Activated naive CD4-positive, alpha-beta T cell treated with Interleukin-2 at 50 U/mL for 16 hours (primary cell): ENCODE measurements at places on chromosomes 5 and 9.

DNA sequence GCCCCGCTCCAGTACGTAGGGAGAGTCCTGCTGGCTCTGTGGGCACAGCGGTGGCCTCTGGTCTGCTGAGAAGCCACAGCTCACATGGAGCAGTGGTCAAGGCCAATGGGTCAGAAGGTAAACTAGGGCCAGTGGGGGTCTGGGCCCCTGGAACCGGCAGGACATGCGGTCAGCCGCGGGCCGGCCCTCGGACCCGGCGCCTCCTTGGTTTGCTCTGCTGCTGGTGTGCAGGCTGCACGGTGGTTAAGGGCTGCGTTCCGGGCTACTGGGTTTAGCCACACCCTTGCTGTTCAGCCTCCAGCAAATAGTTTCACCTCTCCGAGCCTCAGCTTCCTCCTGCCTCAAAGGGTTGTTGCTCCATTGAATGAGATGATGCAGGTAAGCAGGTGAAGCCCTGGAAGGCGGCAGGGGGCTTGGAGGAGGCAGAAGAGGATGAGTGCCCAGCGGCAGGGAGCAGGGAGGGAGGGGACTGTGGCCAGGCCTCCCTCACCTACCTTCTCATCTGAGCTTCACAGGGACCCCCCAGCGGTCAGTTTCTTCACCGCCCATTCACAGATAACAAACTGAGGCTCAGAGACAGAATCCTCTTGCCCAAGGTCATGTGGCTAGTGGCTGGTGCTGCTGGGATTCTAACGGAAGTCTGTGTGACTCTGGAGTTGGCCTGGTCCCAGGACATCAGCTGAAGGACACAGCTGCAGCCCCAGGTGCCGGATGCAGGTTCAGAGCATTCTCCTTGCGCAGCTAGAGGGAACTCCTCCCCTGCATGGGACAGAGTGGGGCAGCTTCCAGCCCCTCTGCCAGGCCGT lies 3.7 kb upstream of the COL5A1 start:
- no peak for DNase-seq

DNA sequence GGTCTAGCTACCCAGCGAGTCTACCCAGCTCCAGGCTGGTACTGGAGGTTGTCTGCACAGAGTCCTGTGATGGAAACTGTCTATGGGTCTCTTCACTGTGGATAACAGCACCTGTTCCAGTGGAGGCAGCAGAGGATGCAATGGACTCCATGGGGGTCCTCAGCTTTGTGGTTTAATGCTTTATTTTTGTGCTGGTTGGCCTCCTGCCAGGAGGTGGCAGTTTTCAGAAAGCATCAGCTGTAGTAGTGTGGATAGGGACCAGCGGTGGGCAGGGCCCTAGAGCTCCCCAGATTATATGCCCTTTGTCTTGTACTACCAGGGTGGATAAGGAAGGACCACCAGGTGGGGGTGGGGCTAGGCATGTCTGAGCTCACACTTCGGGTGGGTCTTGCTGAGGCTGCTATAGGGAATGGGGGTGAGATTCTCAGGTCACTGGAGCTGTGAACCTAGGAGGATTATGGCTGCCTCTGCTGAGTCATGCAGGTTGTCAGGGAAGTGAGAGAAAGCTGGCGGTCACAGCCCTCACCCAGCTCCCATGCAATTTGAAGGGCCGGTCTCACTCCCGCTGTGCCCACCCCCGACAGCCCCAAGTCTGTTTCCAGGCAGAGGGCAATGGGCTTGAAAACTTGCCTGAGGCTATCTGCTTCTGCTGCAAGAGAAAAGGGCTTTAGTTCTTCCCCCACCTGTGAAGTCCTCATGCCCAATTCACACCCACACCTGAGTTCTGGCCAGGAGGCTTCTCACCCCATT lies 397.1 kb downstream of the TLE1 start:
- DNase-seq: no peak

GRCh38 chr9:21680590-21680989 lies 121.8 kb upstream of the MTAP start:
- no peak for DNase-seq

DNA sequence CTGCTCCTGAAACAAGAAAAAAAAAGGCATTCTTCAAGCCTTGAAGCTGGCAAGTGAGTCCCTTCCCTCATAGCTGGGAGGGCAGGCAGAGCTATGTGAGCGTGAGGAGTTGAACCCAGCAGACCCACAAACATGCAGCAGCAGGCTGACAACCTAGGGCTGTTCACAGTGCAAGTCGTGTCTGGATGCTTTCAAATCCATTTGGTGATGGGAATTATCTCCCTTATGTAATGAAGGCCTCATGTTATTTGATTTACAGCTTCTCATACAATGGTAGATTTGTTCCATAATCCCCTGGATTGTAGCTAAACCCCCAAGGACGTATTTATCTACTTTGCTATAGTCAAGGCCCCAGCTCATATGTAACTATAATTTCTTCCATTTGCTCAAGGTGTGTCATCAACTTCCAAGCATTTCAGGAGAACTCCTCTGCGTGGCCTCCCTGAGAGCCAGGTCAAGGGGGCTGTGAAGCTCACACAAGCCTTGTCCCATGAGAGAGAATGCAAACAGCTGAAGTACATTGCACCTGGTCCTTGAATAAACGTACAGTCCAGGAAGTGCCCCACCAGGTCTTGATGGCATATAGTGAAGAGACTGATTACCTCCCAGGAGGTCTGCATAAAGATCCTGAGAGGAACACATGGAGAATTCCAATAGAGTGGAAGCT lies 124.8 kb upstream of the SLC1A3 start:
- DNase-seq: no peak

- DNase-seq: no peak
These were observed 5.0 kb downstream of the NUDT2 start for GRCh38 chr9:34334337-34334824.

- DNase-seq: peak; percentile 44
These were observed 21.9 kb upstream of the VDAC1 start for GRCh38 chr5:134026521-134027287.

DNA sequence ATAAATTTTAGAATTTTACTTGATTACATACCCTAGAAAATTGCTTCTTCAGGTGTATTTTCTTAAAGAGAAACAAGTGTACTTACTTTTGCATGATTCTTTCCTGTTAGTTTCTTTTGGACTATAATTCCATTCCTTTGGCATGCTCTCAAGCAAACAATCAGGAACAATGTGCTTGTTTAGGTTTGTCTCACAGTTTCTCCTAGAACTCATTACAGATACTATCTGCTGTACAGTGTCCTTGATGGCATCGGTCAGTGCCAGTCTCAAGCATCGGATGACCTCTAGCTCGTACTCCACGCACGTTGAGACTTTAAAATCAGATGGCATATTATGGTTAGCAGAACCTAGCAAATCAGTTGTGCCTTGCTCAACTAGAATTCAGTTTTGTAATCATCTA lies 214.9 kb downstream of the KIAA0825 start:
- DNase-seq: no peak

DNA sequence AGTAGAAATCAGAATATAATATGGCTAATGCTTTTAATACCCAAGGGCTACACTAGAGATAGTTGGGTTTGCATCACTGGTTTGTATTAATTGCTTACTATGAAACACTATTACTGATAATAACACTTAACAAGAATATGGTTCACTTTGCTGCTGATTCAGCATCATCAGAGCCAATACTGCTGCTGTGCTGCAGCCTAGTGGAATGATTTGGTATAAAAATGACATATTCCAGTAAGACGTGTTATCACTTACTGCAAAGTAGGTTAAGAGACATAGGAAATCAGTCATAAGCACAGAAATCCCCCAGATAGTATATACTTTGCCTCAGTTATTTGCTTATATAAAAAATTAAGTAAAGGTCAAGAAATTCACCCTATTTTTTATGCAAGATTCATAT lies 2.8 kb downstream of the CDH10 start:
- no peak for DNase-seq

DNA sequence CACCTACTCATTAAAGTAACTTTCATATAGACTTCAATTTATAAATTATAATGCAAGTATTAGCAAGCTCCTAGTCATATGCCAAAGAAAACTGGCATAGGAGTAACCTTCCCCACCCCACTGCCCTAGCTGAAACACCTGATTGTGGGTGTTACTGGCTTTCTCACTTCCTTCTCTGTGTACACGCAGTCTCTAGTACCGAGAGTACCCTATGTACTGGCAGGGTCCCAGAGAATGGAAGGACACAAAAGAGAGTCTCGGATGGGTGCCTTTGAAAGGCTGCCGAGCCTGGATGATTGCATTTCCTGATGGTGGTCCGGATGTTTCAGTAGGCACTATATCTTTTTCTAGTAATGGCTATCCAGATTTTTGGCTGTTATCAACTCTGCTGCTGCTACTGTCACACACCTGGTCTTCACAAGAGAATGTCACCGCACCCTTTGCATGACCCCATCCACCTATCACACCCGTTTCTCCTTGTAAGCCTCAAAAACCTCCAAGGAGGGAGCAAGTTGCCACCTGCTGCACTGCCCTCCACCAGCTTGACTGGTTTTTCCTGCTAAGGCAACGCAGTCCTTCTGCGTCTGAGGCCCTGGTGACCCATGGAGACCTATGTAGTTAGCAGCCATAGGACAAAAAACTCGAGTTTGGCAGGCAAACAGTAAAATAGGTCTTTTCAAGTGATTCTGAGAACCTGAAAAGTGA lies 53.8 kb upstream of the CLINT1 start:
- no peak for DNase-seq

DNA sequence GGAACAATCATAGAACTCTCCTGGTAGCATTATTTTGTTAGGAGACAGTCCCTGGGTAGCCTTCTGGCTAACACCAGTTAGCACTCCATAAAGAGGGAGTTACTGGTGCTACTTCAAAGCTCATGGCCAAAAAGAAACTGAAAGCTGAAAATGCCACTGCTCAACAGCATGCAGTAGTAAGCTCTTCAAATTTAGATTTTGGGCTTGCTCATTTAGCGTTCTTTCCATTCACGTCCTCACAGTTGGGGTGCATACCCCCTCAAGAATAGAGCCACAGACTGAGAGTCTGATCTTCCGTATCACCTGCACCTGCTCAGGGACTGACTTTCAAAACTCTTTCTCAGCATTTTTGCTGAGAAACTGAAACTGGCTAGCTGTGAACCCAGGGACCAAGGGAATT lies 24.7 kb downstream of the NTRK2 start:
- DNase-seq: no peak

GRCh38 chr5:176446884-176447590 lies 1.1 kb upstream of the FAF2 start:
- peak; percentile 6 for DNase-seq

GRCh38 chr9:123642291-123643278 lies 286.6 kb downstream of the CRB2 start:
- DNase-seq: no peak

DNA sequence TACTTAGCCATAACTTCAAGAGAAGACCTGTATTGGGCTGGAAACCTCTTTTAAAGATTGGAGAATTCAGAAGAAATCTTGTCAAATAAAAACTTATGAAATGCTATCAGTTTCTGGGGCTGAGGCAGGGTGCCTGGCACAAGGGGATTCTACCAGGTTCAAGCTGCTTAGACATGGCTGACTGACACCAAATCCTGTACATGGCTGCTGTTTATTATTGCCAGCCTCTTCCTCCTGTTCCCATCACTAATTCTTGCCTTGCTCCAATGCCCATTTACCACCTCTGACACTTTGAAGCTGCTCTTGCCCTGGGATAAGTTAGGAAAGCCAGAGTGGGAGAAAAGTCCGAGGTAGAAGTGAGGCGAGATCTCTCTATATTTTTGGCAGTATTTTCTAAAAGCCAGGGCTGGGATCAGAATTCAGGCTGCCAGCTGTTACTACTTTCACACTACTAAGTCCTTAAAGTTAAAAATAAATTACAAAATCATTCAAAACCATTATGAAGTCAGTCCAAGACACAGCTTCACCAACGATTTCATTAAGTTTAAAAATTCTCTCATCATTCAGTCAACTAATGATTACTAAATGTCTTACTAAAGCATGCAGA lies 66.3 kb upstream of the TNFAIP8 start:
- no peak for DNase-seq

DNA sequence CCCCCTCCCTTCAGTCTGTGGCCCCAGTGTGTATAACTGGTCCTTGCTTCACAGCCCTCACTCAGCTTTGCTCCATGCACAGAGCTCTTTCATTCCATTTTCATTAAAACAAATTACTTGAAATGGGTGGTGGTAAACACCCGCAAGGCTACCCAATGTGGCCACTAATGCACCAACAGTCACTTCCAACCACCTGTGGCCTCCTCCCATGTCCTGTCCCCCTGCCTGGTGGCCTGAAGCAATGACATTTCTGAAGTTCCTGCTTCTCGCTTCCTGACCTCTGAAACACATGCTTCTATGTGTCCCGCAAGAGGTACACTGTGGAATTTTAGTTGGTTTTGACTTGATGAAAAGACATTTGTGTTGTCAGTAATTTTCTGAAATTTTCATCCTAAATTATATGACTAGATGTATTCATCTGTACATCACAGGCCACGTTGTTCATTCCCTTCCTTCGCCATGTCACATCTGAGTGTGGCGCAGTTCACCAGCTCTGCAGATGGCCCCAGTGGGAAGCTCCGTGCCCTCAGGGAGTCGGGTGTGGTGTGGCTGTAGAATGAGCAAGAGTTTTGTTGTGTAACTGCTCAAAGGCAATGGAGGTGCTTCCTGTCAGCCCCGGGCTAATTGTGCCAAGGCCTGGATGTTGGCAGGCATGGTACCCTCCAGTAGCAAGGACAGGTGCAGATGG lies 9.6 kb downstream of the ROPN1L start:
- DNase-seq: no peak

GRCh38 chr5:59789894-59790293 lies 103.6 kb downstream of the PDE4D start:
- DNase-seq: no peak

GRCh38 chr9:128098297-128099230 lies 29.0 kb downstream of the PTGES2 start:
- DNase-seq: peak; percentile 60

- DNase-seq: no peak
These were observed 3.9 kb downstream of the QRFP start for GRCh38 chr9:130892477-130893304.

- DNase-seq: no peak
These were observed 11.8 kb upstream of the SLC9A3 start for GRCh38 chr5:535846-536698.

DNA sequence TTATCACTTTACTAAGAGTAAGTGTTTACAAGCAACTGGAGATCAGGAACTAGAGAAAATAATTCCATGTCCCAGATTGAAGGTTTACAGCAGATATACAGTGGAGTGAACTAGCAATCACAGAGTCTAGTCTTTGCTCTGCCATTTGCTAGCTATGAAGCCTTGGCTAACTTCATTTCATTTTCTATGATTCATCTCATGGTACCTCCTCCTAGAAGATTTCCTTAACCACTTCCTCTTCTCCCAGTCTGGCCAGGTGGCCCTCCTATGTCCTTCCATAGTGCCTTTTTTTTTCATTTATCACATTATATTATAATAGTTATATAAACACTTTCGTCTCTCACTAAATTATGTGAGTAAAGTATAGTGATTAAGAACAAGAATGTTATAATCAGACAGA lies 52.1 kb downstream of the GRIA1 start:
- no peak for DNase-seq
